Kidney epithelial cell (primary cell): ENCODE measurements at places on chromosomes 1 and 21. TPM values are rescaled to one million over a fixed set of nuclear protein-coding genes. Genes with fewer than 3 reads are reported as not detected.

DNA sequence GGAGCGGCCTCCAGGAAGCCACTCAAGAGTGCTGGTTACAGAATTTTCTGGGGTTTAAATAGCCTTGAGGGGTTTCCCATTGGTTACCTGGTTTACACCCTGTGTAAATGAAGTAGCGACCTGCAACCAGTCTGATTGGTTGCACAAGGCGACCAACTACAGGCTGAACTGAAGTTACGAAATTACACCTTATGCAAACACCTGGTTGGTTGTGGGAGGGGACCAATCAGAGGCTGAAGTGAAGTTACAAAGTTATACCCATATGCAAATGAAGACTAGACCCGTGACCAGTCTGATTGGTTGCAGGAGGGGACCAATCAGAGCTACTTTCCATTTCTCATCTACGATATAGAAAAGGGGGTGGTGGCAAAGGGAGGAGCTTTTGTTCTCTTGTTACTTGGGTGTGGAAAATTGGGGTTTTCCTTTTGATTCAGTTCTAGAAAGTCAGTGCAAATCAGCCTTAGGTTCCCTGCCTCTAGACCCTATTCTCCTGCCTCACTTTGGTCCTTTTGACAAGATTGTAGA lies 22.2 kb upstream of the C1orf174 start:
- DNase-seq, result no peak

DNA sequence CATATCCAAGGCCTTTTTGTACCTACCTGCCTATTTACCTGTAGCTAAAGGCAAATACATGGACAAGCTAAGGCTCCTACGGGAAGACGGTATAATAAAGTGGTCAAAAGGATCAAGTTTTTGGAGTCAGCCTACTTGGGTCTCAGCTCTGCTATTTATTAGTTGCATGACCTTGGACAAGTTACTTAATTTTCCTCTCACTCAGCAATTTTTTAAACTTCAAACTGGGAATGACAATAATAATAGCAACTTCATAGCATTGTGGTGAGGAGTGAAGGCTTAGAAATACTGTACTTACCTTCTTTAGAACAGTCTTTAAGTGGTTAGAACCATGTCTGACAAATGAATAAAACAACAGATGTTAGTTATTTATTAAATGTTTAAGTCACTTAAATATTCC lies 60.2 kb upstream of the SLC35F3 start:
- DNase-seq, result no peak

The ANKRD45 gene
- 0.55 and 0.67 TPM in 2 replicates for total RNA-seq

The C1orf94 gene
- total RNA-seq, result not detected in 2 replicates

The VWA5B1 gene
- total RNA-seq, result 0.14 TPM in 1 of 2 replicates, not detected in the other

The ZC3H12A gene
- 34.2 and 38.3 TPM in 2 replicates for total RNA-seq

The GREM2 gene
- total RNA-seq, result 0.04 and 0.14 TPM in 2 replicates

DNA sequence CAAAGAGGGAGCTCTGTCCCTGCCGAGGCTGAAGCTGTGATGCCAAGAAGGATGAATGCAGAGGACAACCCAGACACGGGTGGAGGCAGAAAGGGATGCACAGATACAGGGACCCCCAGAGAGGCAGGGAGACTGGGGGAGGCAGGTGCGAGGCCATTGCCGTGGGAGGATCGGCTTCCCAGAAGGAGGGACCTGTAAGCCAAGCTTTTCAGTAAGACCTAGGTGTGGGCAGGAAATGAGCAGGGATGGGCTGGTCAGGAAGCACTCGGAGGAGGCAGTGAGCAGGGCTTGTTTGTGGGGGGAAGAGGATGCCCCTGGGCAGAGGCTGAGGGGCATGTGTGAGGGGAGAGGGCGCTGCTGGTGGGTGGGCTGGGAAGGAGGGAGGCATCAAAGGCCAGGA lies 67.7 kb upstream of the WNT4 start:
- DNase-seq, result no peak

The SPRR2B gene
- not detected in 2 replicates for total RNA-seq

DNA sequence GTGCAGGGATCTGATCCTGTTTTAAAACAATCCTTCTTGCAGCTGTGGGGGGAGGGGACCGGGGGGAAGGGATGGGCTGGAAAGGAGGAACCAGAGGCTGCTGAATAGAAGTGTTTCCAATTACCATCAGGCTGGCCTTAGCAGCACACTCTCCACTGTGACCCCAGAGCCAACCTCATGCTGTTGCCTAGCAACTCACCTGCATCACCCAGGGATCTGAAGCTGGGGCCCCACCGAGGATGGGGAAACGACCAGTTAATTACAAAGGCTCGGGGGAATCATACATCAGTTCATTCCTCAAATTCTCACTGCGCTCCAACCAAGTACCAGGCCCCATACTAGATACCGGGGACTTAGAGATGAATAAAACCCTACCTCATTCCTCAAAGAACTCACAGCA lies 11.9 kb upstream of the GPX7 start:
- DNase-seq, result no peak

GRCh38 chr1:110706621-110707020 lies 31.9 kb upstream of the KCNA3 start:
- DNase-seq, result no peak

The BTBD8 gene
- 3.3 and 3.6 TPM in 2 replicates for total RNA-seq

The CHI3L2 gene
- total RNA-seq, result 3.2 and 7.5 TPM in 2 replicates

DNA sequence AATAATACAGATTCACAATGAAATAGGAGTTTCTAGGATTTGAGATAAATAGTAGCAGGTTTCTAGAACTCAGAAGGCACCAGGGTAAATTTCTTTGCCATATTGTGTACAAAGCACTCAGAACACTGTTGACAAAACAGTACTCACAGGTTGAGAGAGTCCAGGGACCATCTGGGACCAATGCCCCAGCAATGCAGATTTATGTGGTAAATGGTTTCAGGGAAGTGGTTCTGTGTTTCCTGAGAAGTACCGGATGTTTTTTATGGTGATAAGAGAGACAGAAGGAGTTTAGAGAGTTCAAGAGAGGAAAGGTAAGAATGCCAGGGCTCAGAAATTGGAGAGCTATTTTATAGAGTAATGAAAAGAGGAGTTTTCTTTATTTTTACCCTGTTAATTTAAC lies 29.6 kb upstream of the DIPK1A start:
- no peak for DNase-seq

DNA sequence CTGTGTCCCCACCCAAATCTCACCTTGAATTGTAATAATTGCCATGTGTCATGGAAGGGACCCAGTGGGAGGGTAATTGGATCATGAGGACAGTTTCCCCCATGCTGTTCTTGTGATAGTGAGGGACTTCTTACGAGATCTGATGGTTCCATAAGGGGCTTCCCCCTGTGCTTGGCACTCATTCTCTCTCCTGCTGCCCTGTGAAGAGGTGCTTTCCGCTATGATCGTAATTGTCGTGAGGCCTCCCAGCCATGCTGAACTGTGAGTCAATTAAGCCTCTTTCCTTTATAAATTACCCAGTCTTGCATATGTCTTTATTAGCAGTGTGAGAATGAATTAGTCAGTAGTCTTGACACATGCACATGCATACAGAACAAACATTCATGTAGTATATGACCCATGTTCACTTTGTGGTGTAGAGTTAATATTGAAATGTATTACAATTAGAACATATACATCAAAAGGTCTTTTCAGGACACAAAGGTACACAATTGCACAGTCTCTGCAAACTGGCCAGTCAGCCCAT lies 16.9 kb upstream of the IFI16 start:
- no peak for DNase-seq

- no peak for DNase-seq
Observed at GRCh38 chr1:119651133-119651532, 3.1 kb upstream of the ZNF697 start.

GRCh38 chr1:161440312-161440894 lies 64.9 kb upstream of the FCGR2A start:
- DNase-seq, result no peak

The PTPN7 gene
- 2.3 and 2.6 TPM in 2 replicates for total RNA-seq

GRCh38 chr1:89624314-89624713 lies 8.6 kb upstream of the LRRC8C start:
- DNase-seq, result no peak

GRCh38 chr1:181113059-181113641 lies 24.6 kb downstream of the IER5 start:
- DNase-seq, result no peak

- DNase-seq, result peak; percentile 97
Observed at GRCh38 chr1:5992026-5992813, at the start of gene NPHP4. Gene NPHP4, minus strand, starts transcription at chr1:5992425. Its CDS starts 6,136 bp downstream, at chr1:5986289.

DNA sequence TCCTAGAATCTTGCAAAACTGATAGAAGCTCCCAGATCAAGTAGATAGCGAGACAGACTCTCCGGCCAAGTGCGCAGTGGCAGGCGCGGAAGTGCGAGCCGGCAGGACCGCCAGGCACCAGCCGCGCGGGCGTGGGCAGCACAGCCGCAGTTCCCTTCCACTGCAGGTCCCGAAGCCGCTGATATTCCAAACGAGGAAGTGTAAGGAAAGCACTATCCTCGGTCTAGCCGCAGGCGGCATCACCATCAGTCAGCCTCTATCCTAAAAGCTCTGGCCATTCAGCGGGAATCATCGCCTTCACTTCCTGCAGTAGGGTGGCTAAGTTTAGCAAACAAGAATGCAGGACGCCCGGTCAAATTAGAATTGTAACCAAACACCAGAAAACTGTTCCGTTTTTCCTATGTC lies 710 bp downstream of the GLRX2 start:
- DNase-seq, result no peak

GRCh38 chr1:206809504-206810084 lies 37.3 kb upstream of the IL10 start:
- no peak for DNase-seq

DNA sequence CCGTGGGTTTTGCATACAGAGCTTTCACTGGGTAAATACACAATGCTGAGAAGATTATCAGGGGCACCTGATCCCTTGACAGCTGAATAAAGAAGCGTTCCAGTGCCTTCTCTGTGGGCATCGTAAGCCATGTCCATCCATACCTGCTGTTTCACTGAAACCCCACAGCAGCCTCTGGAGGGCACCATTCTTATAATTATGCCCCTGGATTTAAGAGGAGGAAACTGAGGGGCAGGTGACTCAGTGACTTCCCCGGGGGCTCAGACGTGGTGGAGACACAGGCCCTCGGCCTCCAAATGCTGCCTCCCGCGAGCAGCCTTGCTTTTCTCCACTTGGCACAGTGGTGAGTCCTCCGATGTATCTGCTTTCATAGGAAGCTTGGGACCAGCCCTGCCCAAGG lies 56.7 kb downstream of the B3GALT5 start:
- no peak for DNase-seq

- no peak for DNase-seq
Observed at GRCh38 chr1:65036570-65037051, 70.3 kb upstream of the JAK1 start.

DNA sequence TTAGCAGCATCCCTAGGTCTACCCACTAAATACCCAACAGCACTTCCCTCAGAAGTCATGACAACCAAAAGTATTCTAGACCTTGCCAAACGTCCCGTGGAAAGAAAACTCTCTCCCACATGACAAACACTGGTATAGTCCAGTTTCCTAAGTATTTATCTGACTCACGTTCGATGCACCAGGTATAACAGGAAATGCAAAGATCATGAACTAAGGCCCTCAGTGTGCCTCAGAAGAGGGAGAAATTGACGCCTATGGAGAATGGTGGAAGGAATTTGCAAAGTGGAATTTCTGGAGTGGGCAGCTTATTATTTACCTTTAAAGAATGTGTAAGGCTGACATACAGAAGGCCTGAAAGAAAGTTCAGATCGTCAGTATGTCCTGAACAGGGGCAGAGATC lies 523.6 kb upstream of the DAB1 start:
- DNase-seq, result no peak

The GPR3 gene
- total RNA-seq, result 0.27 and 1.6 TPM in 2 replicates
